ENCODE measurements at places on chromosomes 2 and 18.

- peaks cover 13% of the 10 kb centered on the region for H3K27me3 ChIP-seq
- H3K36me3 ChIP-seq: no peaks in the 10 kb centered on the region
- no peaks in the 10 kb centered on the region for H3K4me1 ChIP-seq
These were observed 194.6 kb upstream of the MEIS1 start for GRCh38 chr2:66240286-66240685.

GRCh38 chr2:85920810-85921545, 32.2 kb upstream of the ST3GAL5 start:
- peaks cover 4% of the 10 kb centered on the region for H3K4me1 ChIP-seq
- H3K36me3 ChIP-seq: no peaks in the 10 kb centered on the region
- no peak overlapping the region for H3K4me3 ChIP-seq
- no peaks in the 10 kb centered on the region for H3K27me3 ChIP-seq
- H3K27ac ChIP-seq: peak overlapping the region; percentile 40

DNA sequence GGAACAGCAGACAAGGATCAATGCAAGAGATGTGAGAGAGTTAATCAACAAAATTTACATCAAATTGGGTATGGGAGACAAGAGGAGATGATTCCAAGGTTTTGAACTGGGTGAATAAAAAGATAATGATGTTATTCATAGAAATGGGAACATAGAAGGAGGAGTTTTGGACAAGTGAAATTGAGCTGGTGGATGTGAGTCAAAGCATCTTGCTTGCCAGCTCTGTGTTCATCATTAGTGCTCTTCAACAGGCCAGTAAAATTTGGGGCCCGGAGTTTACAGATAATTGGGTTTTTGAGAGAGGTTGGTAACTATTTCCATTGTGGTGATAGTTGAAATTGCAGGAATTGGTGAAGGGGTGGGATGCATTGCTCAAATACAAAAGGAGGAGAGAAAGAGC, 69.9 kb upstream of the CAVIN2 start:
- DNase-seq: no peak
- H3K4me3 ChIP-seq: peak overlapping the region; percentile 46
- H3K27ac ChIP-seq: no peak overlapping the region
- H3K4me1 ChIP-seq: no peaks in the 10 kb centered on the region
- H3K36me3 ChIP-seq: no peaks in the 10 kb centered on the region
- H3K27me3 ChIP-seq: no peaks in the 10 kb centered on the region

DNA sequence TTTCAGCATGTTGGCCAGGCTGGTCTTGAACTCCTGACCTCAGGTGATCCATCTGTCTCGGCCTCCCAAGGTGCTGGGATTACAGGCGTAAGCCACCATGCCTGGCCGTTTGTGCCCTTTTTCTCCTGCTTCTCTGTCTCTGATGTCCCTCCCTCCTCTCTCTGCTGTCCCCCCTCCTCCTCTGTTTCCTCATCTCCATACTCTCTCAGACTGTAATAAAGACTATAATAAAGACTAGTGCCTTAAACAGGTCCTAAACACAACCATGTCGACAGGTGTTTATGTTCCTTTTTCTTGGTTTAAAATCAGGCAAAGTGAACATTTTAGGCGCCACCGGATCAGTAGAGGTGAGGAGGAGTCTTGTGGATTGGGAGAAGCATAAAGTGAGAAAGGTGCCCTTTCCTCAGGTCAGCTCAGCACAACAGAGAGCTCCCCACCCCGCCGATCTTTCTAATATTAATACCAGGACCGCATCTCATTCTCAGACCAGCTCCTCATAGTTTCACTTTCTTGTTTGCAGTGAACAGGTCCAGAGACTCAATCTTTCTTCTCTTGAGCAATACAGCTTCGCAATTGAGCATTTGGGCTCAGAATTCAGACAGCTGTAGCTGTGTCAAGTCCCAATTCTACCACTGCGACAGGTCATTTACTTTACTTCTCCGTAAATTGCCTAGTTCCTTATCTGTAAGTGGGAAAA, 23.7 kb downstream of the TIMM21 start:
- H3K36me3 ChIP-seq: no peaks in the 10 kb centered on the region
- no peak overlapping the region for H3K27ac ChIP-seq
- peak overlapping the region; percentile 75 for H3K4me3 ChIP-seq
- peaks cover 4% of the 10 kb centered on the region for H3K27me3 ChIP-seq

- H3K36me3 ChIP-seq: no peaks in the 10 kb centered on the region
- H3K4me3 ChIP-seq: no peak overlapping the region
- H3K27me3 ChIP-seq: no peaks in the 10 kb centered on the region
- H3K4me1 ChIP-seq: no peaks in the 10 kb centered on the region
These were observed 279.8 kb downstream of the RBM43 start for GRCh38 chr2:150981826-150982225.

DNA sequence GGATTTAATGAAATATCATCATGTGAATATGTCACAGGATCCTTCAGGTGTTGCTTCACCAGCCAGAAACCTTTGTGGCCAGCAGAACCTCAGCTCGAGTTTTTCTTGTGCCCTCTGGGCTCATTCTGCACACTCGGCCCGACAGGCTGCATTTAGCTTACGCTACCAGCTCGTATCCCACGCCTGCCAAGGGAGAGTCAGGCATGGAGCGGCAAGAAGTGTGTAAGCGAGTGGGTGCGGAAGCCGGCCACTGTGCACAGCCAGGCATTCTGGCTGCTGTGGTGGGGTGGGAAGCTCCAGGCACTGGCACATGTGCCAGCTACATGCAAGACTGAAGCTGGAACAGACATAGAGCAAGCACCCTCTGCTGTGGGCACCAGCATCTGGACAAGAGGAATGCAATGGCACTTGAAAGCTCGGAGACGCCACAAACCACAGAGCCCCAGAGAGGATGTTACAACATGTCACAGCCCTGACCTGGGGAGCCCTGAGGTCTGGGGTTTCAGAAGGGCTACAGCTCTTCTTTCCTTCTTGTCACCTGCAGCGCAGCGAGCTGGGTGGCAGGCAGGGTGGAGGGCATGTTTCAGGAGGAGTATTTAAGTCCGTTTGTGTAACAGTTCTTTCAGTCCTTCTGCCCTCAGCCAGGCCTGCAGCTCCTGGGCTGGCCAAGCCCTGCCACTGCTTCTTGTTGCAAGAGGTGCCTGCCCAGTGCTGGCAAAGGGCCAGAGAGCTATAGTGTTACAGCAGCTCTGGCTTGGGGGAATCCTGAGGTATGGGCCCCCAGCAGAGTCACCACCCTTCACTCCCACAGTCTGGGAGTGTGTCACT, 257.3 kb upstream of the HNMT start:
- no peaks in the 10 kb centered on the region for H3K27me3 ChIP-seq
- no peak overlapping the region for H3K4me3 ChIP-seq
- peak; percentile 16 for DNase-seq
- H3K4me1 ChIP-seq: peaks cover 14% of the 10 kb centered on the region

DNA sequence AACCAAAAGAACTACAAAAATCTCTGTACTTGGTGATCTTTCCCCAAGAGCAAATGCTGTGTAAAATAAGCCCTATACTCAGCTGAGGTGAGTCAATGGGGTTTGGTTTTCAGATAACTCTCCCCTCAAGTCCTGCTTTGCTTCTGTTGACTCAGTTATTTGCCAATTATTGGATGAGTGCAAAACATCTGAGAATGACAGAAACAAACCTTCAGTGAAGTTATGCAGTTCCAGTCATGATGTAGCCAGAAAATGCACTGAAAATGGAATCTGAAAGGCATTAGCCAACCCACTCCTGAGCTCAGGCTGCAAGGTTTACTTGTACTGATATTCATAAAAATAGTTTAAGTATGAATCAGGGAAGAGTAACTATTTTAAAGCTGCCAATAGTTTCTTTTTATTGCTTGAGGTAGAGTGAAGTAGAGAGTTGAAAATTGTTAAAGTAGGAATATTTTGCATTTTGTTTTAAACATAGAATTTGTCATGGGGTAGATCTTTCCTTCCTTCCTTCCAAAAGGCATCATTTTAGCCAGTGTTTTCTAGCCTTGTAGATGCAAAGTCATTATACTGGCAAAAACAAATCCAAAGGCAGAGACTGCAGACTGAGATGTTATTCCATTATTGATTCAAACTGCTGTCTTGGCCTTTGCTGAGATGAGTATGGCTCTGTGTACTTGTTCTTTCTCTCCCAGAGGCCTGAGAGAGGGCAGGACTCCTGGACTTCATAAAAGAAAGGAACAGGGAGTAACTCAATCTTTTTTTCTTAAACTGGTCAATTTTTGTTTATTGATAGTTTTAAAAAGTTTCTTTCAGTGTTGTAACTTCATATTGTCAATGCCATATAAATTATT, 215.3 kb downstream of the RND3 start:
- H3K4me1 ChIP-seq: no peaks in the 10 kb centered on the region
- peak overlapping the region; percentile 95 for H3K27ac ChIP-seq
- H3K27me3 ChIP-seq: no peaks in the 10 kb centered on the region
- peak; percentile 56 for DNase-seq

GRCh38 chr2:27959496-27959895, 69.0 kb downstream of the BABAM2 start:
- H3K4me3 ChIP-seq: peak overlapping the region; percentile 35
- no peaks in the 10 kb centered on the region for H3K36me3 ChIP-seq
- H3K27ac ChIP-seq: peak overlapping the region; percentile 59
- no peaks in the 10 kb centered on the region for H3K27me3 ChIP-seq
- DNase-seq: peak; percentile 58
- H3K4me1 ChIP-seq: peaks cover 2% of the 10 kb centered on the region

DNA sequence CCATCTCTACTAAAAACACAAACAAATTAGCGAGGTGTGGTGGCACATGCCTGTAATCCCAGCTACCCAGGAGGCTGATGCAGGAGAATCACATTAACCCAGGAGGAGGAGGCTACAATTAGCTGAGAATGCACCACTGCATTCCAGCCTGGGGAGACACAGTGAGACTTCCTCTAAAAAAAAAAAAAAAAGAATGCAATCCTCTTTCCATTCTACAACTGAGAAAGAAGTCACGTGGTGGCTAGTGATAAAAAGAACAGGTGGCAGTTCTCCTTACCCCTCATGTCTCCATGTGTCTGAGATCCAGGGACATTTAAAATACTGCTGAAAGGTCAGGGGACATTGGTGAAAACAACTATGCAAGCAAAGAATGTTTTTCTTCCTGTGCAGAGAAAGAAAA, 24.4 kb upstream of the GPR39 start:
- DNase-seq: no peak

DNA sequence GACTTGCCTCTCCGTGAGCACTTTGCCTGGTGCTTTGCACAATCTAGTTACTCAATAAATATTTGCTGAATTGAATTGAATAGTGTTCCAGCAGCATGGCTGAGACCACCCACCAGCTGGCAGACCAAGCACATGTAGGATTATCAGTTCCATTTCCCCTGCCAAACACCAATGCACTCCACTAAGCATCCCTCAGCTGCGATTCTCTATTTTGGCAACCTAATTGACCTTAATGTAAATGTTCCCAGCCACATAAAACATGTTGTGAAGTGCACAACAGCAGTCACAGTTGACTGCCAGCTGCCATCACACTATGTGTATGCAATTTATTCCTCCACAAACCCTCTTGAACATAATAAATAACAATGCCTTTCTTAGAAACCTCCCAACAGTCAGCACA, 1879.4 kb upstream of the PIK3C3 start:
- H3K36me3 ChIP-seq: no peaks in the 10 kb centered on the region
- no peak overlapping the region for H3K4me3 ChIP-seq
- H3K27ac ChIP-seq: no peak overlapping the region
- no peak for DNase-seq
- H3K27me3 ChIP-seq: no peaks in the 10 kb centered on the region

GRCh38 chr18:38752430-38752829, 1186.8 kb upstream of the CELF4 start:
- H3K36me3 ChIP-seq: no peaks in the 10 kb centered on the region
- no peak overlapping the region for H3K27ac ChIP-seq
- H3K4me3 ChIP-seq: no peak overlapping the region
- DNase-seq: no peak

- H3K4me3 ChIP-seq: no peak overlapping the region
- H3K36me3 ChIP-seq: no peaks in the 10 kb centered on the region
- H3K27ac ChIP-seq: no peak overlapping the region
- H3K27me3 ChIP-seq: no peaks in the 10 kb centered on the region
- peaks cover 16% of the 10 kb centered on the region for H3K4me1 ChIP-seq
These were observed 160.8 kb upstream of the HAAO start for GRCh38 chr2:42953216-42953615.

DNA sequence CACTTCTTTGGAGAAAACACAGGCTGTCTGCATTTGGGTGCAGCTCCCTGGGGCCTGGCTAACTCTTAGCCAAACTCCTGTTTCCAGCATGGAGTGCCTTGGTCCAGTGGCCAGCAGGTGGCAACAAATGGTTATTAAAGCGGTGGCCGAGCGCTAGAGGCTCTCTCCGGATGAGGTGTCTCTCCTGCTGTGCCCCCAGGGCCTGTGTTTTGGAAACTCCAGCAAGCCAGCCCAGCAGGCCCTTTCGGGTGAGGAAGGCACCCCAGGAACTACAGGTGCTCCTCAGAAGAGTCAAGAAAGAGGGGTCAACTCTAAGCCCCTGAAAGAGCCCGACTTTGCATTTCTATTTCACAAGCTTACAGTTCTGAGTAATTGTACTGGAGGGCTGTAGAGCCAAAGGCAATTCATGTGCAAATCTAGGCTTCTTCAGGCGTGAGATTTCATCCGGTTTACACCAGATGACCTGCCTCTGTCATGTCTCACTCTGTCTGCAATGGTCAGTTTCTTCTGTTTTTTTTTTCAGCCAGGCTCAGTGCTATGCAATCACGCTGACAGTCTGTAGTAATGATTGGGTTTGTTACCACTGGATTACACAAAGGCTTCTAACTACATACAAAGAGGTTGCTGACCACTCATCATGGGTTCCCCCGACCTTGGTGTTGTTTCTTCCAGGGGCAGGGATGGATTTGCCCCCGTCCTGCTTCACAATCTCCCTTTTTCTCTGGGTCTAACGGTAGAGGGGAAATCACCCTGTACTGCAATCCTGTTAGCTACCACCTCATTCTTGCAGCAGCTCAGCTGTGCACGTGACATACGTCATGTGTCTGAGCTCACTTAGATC, 7.6 kb upstream of the CHRNA1 start:
- DNase-seq: peak; percentile 94
- no peaks in the 10 kb centered on the region for H3K36me3 ChIP-seq
- H3K4me1 ChIP-seq: peaks cover 10% of the 10 kb centered on the region
- peak overlapping the region; percentile 21 for H3K4me3 ChIP-seq
- H3K27me3 ChIP-seq: no peaks in the 10 kb centered on the region
- H3K27ac ChIP-seq: peak overlapping the region; percentile 61

DNA sequence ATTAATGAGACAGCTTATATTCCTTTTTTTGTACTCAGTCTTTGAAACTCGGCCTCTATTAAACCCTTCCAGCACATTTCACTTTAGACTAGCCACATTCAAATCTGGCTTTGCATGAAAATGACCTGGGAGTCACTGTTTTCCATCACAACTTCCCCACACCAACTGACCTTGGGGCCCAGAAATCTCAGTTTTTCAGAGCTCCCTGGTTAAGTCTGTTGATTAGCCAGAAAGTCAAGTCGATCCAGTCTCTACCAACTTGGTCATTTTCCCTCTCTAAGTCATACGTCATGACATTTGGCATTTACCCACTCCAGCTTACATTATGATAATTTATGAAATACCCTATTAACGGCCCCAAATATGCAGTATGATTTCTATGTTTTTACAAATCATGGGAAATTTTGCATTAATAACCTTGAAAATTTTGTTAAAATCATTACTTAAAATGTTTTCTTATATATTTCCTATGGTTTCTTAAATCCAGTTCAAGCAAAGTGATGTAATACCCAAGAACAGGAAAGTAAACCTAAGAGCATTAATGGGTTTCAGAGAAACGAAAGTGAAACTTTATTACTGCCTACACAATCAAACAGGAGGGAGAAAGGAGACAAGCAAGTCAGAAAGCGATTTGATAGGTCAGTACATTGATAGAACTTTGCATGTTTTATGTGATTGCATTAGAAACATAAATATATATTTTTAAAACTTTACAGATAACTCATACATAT, 77.1 kb downstream of the SPATS2L start:
- peaks cover 3% of the 10 kb centered on the region for H3K36me3 ChIP-seq
- H3K27me3 ChIP-seq: no peaks in the 10 kb centered on the region
- peak; percentile 87 for DNase-seq
- peak overlapping the region; percentile 2 for H3K27ac ChIP-seq
- no peak overlapping the region for H3K4me3 ChIP-seq

Data from mesenchymal stem cell (in vitro differentiated cells and primary cell).